Activated CD8-positive, alpha-beta T cell treated with anti-CD3 and anti-CD28 coated beads, Interleukin-2, amount 10 ng/mL, durations not matched to agents 7 days and 5 days (primary cell): ENCODE measurements at places on chromosomes 2 and 18.

GRCh38 chr2:15346624-15347023 is 214.5 kb downstream of the NBAS start:
- no peak for DNase-seq

DNA sequence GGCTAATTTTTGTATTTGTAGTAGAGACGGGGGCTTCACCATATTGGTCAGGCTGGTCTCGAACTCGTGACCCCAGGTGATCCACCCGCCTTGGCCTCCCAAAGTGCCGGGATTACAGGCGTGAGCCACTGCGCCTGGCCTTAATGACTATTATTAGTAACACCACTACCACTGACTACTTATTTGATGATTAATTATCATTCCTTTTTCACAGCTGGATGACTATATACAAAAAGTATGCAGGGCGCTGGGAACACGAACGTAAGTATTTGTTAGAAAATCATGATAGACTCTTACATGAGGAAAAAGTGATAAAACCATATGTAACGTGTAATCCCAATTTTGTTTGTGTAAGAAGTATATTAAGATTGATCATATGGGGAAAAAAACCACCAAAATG is 21.6 kb downstream of the DARS1 start:
- no peak for DNase-seq

DNA sequence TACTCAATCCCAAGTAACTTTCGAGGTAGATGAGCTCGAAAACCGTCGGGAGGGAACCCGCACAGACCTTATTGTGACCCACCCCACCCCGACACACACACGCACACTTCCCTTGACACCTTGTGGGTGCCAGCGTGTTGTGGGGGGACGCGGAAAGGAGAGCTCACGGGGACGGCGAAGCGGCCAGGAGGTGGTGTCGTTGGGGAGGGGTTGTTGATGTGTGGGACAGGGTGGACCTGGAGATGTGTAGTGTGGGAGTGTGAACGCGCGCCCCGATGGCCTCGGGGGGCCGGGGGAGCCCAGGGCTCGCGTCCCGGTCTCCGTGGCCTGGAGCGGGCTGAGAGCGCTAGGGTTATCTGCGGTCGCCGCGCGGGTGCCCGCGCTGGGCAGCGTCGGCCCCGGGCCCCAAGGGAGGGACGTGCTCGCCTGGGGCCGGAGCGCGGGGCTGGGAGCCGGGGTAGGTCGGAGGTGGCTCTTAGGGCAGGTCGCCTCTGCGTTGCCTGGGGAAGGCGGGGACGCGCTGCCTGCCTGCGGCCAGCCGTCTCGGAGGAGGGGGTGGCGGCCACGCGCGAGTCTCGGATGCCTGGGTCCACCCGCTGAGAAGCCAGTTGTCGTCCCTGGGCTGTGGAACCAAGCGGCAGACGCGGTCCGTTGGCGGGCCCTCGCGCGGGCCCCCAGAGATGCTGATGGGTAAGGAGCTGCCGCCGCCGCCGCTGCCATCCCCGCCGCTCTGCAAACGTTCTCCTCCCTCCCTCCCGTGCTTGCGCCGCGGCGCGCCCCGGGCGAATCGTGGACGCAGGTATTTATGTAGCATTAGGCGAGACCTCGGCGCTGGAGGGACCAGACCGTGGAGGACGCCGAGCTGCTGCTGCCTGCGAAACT is 1.6 kb downstream of the KLHL29 start:
- peak; percentile 35 for DNase-seq

DNA sequence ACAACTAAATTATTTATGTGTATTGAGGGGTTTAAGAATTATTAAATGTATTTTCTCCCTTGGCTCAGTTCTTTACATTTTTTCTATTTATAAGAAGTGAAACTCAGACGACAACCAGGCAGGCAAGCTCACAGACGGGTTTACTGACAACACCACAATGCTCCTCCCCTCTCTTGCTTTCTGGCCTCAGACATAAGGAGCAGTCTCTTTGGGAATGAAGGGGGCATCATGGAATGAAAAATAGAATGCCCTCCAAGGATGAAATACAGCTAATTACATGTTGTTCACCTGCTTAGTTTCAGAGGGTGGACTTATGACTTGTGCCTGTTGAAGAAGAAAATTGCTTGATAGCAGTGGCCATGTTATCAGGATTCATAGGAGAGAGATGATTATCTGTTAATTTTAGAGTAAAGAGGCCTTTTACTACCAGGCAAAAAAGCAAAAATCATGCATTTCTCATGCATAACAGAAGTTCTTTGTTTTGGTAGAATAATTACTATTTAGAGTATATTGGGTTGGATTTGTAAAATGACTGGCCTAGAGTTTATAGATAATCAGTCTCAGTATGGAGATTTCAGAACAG is 172.1 kb upstream of the LRRTM1 start:
- no peak for DNase-seq

DNA sequence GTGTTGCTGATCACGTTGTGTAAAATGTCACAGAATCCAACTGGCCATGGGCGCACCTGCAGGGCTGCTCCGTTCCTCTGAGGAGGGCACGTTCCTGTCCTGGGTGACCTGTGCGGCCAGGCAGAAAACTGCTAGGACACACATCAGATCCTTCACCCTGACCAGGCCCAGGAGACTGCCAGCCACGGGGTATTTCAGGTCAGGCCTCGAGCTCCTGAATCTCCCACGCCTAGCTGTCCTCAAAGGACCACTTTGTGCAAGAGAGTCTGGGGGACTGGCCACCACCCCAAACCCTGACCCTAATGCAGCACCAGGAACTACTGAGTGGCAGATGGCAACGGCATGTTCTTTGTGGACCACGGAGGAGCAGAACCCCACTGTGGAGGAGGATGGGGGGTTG is 11.1 kb downstream of the PRLH start:
- DNase-seq: no peak

GRCh38 chr2:111116843-111117597 is 3.7 kb upstream of the BCL2L11 start:
- peak; percentile 79 for DNase-seq

DNA sequence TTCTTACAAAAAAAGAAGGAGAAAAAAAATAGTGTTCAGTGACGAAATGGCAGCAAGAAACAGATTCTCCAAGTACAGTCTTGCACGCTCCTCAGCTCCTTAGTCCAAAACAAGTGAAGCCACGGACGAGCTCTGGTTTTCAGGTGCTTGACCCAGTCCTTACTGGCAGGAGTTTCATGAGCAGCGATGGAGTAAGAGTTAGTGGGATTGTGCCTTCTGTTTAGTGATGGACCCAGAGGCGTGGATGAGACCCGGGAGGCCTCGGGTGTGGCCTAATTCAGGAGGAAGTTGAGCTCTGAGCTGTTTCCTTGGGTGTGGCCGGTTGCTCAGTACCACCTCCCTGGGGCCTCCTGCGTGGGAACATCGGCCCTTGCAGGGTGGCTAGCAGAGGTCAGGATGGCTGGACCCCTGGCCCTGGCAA is 52.0 kb downstream of the KIF5C start:
- DNase-seq: peak; percentile 54

DNA sequence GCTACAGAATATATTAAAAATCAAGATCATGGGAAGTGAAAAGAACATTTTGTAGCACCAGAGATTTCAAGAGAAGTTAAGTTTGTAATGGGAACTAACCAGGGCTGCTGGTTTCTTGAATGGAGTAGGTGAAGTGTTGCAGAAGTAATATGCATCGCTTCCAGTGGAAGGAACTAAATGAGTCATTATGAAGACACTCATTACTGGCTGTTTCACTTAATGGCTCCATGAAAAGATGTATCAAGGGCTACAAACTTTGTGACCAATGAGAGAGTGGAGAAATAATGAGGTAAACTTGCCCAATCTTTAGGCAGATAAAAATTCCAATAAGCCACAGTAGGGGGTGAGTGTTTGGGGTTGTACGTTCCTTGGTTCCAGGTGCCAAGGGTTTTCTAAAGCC is 380.4 kb upstream of the POU3F3 start:
- DNase-seq: no peak

DNA sequence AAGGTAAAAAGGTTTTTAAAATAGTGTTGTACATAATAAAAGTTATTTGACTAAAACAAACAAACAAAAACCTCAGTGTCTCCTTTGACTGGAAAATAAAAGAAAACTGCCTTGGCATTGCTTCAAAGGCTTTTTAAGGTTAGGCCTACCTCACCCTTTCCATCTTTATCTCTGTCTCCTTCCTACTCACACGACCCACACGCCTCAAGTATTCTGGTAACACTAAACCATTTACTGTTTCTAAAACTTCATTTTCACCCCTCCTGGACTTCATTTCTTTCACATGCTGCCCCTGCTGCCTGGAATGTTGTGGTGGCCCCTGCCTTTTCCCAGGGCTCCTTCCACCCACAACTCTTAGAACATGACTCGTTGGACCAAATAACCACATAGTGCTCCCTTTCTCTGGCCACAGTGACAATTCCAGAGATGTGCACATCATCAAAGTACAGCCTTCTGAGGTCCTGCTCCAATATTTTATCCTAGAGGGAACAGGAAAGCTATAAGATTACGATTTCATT is 54.0 kb downstream of the ERBB4 start:
- DNase-seq: no peak

- DNase-seq: no peak
These were observed 129.0 kb upstream of the COPS8 start for GRCh38 chr2:236956641-236957040.

DNA sequence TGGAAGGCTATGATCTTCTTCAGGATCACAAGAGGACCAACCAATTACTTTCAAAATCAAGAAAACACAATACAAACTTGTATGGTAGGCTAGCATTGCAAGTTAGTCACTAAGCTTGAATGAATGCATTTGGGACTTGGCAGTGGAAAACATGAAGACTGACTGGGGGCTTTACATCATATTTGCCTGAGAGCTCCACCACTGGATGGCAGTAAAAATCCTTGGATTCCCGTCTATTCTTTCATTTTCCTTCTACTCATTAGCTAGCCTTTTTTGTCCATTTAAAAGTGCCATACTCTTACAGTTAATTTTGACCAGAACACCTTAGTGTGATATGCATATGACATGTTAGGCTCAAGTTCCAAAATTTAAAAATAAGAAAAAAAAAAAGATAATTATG is 63.5 kb upstream of the RASGRP3 start:
- no peak for DNase-seq

- no peak for DNase-seq
These were observed 26.1 kb upstream of the SERTAD2 start for GRCh38 chr2:64679673-64680425.

DNA sequence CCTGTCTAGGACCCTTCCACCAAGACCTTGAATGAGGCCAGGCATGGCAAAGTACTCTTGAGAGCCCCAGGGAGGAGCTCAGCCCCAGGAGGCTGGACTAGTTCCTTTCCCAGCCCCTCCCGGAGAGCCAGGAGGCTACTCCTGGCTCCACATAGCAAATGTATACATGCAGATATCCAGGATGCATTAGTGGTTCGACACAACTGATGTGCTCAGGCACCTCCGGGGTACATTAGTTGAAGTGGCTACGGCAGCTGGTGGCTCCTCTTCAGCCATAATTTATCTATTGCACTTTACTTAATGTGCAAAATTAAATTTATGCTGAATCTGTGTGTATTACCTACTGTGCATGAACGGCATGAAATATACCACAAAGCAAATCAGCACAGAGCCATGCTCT is 182.8 kb upstream of the MEIS1 start:
- no peak for DNase-seq
